Stimulated activated CD4-positive, alpha-beta T cell treated with anti-CD3 and anti-CD28 coated beads, Interleukin-4, amount 100 ng/mL, for 4 hours (primary cell): ENCODE measurements at places on chromosomes 7 and 10.

DNA sequence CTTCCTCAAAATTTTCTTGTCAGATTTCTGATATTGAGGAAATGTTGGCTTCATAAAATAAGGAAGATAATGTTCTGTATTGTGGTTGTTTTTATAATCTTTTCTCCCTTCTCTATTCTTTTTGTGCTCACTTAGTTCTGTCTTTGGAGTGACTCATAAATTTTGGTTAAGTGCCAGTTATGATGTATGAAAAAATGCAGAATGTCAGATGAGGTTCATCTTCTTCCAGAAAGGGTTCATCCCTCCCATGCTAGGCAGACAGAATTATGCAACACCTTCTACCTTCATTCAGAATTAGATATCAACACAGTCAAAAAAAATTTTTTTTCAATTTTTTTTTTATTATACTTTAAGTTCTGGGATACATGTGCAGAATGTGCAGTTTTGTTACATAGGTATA lies 36.6 kb upstream of the CYP2C19 start:
- DNase-seq = no peak

GRCh38 chr7:36261019-36261754 lies 108.1 kb downstream of the EEPD1 start:
- DNase-seq = no peak

DNA sequence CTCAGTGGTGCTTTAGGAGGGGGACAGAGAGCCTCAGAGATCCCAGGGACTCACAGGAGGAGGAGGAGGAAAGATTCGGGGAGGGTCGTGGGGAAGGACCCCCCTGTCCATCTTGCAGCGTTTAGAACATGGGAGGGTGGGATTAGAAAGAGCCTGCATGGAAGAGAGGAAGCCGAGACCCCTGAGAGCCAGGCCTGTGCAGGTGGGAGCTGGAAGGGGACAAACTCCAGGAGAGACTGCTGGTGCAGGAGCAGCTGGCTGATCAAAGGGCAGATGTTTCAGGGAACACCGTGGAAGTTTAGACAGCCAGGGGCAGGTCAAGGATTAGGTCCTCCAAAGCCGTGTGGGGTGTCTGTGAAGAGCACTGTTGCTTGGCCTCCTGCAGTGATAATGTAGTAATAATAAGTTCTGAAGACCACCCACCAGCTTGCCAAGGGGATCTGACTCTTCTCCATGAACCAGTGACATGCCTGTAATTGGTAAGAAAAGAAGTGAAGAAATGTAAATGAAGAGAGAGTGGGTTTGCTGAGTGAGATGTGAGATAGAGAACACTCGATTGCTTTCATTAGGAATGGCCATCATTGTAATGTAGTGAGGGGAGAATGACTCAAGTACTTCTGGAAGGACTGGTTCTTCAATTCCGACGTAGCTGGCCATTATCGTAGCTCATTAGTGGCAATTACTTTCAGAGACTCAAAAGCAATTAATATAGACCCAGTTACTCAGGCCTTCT lies 425.6 kb downstream of the PAXIP1 start:
- DNase-seq = no peak

GRCh38 chr10:97759158-97759887 lies 12.5 kb downstream of the SFRP5 start:
- DNase-seq = peak; percentile 45

GRCh38 chr7:20129920-20130319 lies 87.3 kb downstream of the MACC1 start:
- DNase-seq = no peak

- DNase-seq = no peak
These were observed 336.6 kb upstream of the MKI67 start for GRCh38 chr10:128462844-128463243.

GRCh38 chr7:97871659-97872024 lies 566 bp downstream of the ASNS start:
- peak; percentile 41 for DNase-seq

DNA sequence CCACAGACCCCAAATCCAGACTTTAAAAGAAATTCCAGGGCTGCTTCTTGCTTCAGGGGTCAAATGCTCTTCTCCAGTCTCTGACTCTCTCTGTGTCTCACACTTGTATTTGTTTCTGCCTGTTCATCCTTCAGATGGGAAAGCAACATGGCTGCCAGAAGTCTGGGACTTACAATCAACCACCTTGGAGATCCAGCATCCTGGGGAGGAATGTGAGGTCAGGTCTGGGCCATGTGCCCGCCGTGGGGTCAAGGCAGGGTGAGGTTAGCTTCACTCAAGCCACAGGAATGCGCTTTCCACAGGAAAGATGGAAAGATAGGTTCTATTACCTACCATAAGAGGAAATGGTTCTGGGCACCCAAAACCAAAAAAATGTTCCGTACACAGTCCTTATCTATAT lies 34.3 kb upstream of the NPVF start:
- DNase-seq = no peak

- DNase-seq = no peak
These were observed 28.0 kb downstream of the NUDT1 start for GRCh38 chr7:2269991-2270460.

- no peak for DNase-seq
These were observed 45.2 kb upstream of the INSIG1 start for GRCh38 chr7:155252444-155252887.

DNA sequence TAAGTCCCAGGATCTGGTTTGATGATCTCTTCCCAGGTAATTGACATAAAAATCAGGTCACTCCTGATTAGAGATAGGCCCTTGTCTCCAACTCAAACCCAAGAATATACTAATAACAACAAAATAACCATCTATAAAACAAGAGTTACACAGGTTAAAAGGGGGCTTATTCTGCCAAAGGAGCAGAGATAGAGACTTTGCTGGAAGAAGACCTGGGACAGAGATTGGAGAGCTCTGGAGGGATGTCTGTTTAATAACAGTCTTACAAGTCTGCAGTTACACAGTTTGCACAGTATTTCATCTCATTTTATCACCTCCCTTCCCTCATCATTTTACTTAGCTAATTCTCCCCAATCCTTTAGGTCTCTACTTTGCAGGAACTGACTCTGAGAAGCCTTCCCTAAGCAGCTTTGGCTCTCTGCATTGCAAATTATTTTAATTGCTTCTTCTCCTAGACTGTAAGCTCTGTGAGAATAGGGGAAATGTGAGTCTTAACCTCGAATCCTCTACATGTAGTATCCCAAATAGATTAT lies 3.7 kb upstream of the ZNF438 start:
- DNase-seq = no peak

- DNase-seq = no peak
These were observed 8.7 kb upstream of the HOXA2 start for GRCh38 chr7:27111042-27111750.

GRCh38 chr10:59124187-59124586 lies 52.3 kb upstream of the PHYHIPL start:
- no peak for DNase-seq

DNA sequence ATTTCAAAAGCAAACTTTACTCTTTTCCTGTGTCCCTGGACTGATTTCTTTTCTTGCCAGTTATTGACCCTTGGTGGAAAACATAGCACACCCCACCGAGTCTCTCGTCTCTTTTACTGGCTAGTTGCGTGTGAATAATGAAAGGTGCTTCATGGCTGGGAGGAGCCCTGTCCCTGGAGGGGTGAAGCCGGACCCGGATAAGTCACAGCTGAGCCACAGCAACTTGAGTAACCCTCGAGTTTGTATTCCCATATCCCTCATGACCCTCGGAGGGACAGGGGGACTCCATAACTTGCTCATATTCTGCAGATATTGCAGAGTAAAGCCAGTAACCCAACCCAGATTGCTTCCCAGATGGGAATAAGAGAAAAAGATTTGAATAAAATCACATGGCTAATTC lies 147.5 kb upstream of the FRMD4A start:
- DNase-seq = no peak

GRCh38 chr7:149229526-149229925 lies 9.9 kb upstream of the ZNF212 start:
- DNase-seq = no peak

GRCh38 chr10:94214481-94214893 lies 148.3 kb downstream of the NOC3L start:
- DNase-seq = no peak

DNA sequence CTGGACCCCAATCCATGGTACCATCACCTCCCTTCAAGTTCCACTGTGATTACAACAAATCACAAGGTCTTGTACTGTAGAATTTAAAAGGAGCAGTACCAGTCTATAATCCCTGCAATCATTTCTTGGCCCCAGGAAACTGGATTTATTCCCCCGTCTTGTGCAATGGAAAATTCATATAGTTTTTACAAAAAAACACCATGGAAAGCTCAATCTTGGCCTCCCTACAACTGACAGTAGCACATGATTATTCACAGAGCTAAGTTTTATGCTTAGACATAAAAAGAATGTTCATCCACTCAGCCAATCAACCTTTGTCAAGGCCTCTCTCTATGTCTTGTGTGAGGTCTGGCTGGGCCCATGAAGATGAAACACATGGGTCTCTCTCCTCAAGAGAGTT lies 10.2 kb downstream of the DGKI start:
- no peak for DNase-seq

DNA sequence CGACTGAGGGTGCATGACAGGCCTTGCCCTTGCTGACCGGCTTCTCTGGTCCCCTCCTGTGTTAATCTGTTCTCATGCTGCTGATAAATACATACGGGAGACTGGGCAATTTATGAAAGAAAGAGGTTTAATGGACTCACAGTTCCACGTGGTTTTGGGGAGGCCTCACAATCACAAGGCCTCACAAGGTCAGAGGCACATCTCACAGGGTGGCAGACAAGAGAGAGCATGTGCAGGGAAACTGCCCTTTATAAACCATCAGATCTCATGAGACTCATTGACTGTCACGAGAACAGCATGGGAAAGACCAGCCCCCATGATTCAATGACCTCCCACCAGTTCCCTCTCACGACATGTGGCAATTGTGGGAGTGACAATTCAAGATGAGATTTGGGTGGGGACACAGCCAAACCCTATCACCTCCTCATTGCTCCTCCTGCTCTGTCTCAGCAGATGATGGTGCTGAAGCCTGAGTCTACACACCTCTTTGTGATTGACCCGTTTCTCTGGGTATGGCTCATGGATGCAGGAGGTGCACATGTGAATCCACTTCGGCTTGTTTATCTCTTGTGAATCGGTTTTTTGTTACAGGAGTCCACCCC lies 547.8 kb downstream of the DNAJB6 start:
- no peak for DNase-seq

- DNase-seq = no peak
These were observed 22.2 kb downstream of the AZGP1 start for GRCh38 chr7:99953649-99954048.

GRCh38 chr10:7534480-7534852 lies 123.6 kb upstream of the SFMBT2 start:
- no peak for DNase-seq

DNA sequence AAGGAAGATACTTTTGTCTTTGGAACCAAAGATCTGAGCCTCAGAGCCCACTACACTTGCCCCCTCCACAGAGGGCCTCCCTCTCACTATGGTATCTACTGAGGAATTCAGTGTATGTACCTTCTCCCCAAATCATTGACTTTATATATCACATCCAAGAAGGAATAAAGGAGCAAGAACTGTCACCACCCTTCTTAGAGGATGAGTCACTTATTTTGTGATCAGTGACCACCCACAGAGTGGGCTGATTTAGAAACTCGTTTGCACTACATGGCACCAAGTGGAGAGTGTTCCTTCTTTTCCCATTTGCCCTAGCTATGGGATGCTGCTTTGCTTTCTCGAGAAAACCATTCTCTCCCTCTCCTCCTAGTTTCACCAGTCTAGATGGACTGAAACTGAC lies 5.7 kb downstream of the TMEM243 start:
- no peak for DNase-seq

DNA sequence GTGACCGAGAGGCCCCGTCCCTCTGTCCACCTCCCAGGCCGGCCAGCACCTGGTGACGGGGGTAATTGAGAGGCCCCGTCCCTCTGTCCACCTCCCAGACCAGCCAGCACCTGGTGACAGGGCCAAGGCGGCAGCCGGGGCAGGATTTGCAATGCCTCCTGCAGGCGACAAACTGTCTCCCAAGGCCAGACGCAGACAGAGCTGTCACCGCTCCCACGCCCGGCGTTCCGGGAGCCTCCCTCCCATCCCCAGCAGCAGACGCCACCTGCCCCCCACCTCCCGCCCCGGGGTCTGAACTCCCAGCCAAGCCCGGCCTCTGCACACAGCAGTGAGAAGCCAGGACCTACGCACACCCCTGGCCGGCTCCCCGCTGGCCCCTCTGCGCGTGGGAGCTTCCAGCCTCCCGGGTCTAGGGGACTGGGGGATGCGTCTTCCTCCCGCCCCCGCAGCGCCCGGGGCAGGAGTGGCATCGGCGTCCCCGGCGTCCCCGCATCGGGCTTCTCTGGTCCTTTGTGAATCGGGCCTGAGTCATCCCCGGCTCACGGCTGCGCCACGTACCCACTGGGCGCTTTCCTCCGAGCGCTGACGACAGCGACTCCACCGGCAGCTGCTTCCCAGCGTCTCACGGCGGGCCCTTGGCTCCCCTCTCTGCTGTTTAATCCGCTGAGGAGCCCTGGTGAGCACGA lies 95.1 kb upstream of the DIP2C start:
- peak; percentile 74 for DNase-seq

- DNase-seq = no peak
These were observed 434.7 kb downstream of the TNS3 start for GRCh38 chr7:47147213-47147631.

DNA sequence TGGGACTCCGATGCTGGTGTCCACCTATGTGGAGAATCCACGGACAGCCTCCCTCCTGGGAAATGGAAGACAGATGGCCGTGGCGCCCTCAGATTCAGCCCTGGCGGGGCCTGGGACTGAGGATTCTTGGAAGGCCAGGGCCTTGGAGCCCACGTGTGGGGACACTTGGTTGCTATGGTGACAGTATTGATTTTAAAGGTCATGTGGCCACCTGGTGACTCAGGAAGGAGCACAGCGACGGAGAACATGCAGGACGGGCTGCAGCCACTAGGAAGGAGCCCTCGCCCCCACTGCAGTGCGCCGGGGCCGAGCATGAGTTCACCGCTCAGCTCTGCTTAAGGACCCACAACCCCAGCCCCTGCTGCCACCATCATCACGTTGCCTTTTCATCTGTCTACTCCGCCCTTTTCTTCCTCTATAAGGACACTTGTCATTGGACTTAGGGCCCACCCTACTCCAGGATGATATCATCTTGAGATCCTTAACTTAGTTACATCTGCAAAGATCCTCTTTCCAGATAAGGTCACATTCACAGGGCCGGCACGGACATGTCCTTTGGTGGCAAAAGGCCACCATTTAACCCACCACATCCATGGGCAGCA lies 3.7 kb upstream of the STK32C start:
- no peak for DNase-seq

DNA sequence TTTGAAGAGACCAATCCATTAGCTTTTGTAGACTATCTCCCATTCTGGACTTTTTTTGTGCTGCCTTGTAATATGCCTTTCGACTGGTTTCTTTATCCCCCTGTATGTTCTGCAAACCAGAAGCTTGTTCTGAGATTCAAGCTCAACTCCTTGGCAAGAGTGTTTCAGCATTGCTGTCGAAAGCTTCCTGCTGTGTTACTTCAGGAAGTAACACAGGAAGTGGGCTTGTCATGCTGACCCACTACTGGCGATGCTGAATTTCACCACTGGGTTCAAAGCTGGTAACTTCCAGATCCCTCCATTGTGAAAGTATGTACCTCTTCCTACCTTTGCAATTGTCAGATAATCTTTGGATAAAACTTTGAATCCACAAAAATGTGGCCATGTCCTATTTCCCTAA lies 57.9 kb upstream of the INSYN2A start:
- no peak for DNase-seq

GRCh38 chr7:69042138-69042537 lies 556.1 kb upstream of the AUTS2 start:
- no peak for DNase-seq

GRCh38 chr10:59971915-59972314 lies 65.6 kb upstream of the CCDC6 start:
- DNase-seq = no peak
